ENCODE measurements at places on chromosomes 7 and 10.
A peak's percentile ranks its signal among the peaks of the same experiment; 100 is the strongest.

- DNase-seq = no peak
Measured at GRCh38 chr10:101859530-101859929, 15.9 kb upstream of the KCNIP2 start.

DNA sequence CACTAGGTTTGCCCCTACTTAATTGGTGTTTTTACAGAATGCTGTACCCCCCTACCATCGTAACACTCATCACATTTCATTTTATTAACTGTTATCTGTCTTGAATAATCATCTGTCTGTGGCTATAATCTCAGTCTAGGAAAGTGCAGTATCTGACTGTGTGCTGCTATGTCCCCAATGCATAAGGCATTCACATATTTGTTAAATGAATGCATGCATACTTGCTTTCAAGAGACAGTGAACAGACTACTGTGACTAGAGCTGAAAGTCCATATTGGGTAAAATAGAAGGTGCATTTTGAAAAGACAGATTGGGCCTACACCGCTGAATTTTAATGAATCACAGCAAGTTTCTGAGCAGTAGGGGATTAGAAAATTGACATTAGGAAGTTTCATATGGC lies 112.3 kb downstream of the ARHGAP12 start:
- peak; percentile 46 for DNase-seq

- no peak for DNase-seq
Measured at GRCh38 chr7:85475476-85475875, 288.6 kb upstream of the SEMA3D start.

GRCh38 chr7:138992052-138992531 lies 10.9 kb upstream of the KIAA1549 start:
- DNase-seq = peak; percentile 21

DNA sequence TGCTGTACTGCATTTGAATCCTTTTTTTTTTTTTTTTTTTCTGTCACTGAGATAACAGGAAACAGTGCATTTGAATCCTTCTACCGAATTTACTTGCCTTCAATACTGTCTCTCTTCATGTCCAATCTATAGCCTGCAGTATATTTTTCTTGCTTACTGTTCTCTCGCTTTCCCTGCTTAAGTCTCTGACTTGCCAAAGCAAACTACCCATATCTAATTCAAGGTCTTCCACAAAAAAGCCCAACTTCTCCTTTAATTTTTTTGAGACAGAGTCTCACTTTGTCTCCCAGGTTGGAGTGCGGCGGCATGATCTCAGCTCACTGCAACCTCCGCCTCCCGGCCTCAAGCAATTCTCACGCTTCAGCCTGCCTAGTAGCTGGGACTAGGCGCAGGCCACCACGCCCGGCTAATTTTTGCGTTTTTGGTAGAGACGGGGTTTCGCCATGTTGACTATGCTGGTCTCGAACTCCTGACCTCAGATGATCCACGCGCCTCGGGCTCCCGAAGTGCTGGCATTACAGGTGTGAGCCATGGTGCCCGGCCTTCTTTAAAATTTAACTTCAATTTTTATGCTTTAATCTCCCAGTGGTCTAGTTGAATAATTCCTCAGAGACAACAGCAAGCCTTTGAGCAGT lies 882 bp downstream of the PDCD11 start:
- no peak for DNase-seq

GRCh38 chr10:132521041-132521465 lies 16.5 kb upstream of the INPP5A start:
- no peak for DNase-seq

DNA sequence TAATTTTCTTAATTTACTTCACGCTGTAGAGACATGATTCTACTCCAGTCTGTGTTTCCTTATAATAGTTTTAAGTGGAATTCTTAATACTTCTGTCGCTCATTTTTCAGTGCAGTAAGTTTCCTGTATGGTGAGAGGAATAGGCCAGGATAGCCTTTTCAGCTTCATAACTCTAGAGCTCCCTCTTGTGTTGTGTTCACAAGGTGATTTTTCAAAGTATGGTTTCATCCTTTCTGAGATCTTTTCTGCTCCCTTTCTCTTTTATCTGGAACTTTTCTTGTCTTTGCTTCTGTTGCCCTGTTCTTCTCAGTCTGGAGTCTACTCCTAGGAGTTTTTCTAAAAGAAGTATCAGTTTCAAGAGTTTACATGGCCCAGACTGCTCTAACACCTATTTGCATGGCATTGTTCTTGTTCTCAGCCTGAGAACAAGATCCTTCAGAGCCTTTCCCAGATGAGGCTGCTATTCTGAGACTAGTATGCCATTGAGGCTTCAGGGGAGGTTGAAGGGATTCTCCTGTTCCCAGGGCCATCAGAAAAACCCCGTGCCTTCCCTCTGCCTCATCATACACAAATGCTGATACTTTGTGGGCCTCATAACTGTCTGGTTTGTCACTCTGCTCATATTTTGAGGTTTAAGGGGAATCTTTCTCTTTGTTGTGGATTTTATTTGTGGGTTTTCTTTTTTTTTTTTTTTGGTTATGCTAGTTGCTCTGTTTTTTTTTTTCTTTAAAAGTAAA lies 21.8 kb downstream of the NET1 start:
- DNase-seq = peak; percentile 41

GRCh38 chr7:93923942-93924341 lies 2.4 kb downstream of the GNG11 start:
- DNase-seq = no peak

- DNase-seq = no peak
Measured at GRCh38 chr7:154613811-154614210, 389.1 kb downstream of the PAXIP1 start.

DNA sequence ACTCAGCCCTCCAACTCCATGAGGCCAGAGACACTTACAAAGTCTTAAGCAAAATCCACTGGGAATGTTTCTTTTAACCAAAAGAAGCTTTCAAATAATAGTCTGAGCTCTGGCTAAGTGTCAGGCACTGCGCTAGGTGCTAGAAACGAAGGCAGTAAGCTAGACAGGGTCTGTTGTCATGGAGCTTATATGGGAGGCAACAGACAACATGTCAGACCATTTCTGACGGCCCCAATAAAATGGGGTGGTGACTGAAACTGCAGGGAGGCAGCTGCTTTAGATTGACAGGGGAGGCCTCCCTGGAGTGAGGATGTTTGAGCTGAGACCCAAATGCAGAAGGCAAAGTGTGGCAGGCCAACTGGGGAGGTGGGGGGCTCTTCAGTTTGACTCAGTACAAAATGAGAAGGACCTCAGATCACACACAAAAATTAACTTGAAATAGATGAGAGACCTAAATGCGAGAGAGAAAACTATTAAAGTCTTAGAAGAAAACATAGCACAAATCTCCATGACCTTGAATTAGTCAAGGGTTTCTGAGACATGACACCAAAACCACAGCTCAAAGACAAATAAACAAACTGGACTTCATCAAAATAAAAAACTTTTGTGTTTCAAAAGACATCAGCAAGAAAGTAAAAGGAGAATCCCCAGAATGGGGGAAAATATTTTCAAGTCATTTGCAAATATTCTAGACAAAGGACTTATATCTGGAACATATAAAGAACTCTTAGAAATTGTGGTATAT lies 40.6 kb downstream of the SH3PXD2A start:
- DNase-seq = no peak

DNA sequence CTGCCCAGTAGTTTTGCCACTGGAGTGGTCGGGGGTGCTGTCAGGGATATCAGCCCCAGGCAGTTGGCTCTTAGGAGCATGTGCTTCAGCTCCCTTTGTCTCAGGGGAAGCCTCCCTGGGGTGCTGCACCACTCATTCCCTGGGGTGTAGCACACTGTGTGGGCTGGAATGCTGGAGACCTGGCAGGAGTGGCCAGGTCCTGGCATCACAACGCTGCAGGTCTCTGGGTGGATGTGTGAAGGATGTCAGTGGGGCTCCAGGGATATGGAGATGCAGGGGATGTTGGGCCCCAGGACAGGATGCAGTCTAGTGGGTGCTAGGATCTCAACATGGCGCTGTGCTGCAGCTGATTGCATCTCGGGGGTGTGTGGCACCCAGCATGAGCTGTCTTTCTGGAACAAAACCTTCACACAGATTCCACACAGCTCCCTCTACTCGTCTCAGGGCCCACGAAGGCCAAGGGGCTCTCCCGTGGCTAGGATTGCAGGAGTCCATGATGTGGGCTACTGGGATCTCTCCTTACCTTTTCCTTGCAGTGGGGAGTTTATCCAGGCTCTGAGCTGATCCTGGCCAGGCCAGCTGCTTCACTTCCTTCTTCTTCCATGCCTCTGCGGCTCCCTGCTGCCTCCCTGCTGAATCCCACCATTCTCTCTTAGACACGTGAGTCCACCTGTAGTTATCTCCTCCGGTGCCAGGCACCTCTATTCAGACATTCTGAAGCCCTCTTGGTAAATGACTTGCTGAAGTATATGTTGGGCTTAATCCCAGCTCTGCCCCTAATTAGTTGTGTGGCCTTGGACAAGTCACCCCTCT lies 295.1 kb downstream of the RPS24 start:
- DNase-seq = no peak

DNA sequence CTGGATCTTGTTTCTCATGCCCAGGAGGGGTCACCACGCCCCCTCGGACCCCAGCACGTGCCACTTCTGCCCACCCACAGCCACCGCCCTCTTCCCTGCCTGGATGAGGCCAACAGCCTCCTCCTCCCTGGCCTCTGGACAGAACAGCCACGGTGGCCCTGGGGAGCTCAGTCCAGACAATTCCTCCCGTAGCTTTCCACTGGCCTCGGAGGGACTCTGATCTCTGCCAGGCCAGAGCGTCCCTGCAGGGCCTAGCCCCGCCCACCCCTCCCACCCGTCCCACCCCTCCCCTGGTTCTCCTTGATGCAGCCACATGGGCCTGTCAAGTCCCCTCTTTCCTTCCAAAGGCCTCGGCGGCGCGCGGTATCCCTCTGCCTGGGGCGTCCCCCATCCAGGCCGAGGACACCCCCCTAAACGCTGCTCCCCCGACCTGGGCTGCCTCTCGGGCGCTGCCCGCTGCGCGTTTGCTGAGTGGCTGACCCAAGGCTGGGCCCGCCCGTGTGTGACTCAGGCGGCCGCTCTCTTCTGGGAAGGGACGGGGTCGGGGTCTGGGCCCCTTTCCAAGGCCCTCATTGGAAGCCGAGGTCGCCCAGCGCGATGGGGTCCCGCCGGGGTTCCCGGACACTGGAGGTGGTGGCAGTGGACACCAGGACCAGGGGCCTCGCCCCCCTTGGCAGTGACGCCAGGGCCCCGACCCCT lies 557 bp downstream of the TMEM120A start:
- peak; percentile 90 for DNase-seq

DNA sequence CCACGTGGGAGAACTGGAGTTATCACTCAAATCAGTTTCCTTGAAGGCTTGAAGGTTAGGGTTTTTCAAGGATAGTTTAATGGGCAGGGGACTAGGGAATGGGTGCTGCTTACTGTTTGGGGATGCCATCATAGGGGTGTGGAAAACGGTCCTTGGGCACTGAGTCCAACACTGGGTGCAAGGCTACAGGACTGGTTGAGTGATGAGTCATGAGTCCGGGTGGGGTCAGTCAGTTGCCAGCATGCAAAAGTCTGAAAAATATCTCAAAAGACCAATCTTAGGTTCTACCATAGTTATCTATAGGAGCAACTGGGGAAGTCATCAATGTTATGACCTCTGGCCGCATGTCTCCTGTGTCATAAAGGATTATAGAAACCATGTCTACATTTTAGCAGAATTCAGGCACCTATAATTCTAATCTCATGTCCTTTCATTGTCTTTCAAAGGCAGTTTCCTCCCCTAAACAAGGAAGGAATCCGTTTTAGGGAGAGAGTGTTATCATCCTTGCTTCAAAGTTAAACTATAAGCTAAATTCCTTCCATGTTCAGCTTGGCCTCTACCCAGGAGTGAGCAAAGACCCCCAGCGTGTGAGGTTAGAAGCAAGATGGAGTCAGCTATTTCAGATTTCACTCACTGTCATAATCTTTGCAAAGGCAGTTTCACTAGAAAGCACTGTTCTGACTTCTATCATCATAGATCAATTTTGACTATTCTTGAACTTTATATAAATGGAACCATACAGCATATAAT lies 94.5 kb downstream of the COL26A1 start:
- DNase-seq = no peak

DNA sequence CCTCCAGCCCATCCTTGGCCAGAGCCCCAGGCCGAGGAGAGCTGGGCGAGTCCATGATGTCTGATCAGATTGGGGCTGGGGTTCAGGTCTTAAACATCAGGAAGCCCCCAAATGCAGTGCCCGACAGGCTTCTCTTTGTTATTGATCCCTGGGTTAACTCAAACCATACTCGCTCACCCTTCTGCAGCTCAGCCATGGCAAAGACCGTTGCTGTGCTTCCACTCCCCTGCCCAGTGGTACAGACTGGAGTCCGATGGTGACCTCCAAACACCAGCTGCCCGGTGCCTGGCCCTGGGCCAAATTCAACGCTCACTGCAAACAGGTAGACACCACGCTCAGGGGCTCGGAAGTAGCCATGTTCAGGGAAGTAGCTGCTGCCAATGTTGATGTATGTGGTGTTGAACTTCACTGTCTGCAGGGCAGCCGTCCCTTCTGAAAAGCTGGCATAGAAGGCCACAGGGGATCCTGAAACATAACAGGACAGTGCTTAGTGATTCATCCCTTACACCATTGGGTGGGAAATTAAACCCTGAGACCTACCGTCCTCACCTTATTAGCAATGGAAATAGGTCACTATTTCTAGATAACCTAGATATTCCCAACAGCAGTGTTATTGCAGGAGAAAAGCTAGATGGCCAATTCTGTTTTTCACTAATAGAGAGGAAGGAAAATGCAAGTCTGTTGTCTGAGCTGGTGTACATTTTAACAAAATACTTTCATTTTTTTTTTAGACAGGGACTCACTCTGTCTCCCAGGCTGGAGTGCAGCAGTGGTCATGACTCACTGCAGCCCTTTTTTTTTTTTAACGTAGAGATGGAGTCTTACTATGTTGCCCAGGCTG lies 20.5 kb downstream of the MMRN2 start:
- DNase-seq = no peak

GRCh38 chr10:621981-622740 lies 67.3 kb downstream of the DIP2C start:
- DNase-seq = no peak

GRCh38 chr7:4245866-4246470 lies 436.1 kb upstream of the FOXK1 start:
- no peak for DNase-seq

- peak; percentile 42 for DNase-seq
Measured at GRCh38 chr7:135169141-135169963, 1.2 kb downstream of the CYREN start.

DNA sequence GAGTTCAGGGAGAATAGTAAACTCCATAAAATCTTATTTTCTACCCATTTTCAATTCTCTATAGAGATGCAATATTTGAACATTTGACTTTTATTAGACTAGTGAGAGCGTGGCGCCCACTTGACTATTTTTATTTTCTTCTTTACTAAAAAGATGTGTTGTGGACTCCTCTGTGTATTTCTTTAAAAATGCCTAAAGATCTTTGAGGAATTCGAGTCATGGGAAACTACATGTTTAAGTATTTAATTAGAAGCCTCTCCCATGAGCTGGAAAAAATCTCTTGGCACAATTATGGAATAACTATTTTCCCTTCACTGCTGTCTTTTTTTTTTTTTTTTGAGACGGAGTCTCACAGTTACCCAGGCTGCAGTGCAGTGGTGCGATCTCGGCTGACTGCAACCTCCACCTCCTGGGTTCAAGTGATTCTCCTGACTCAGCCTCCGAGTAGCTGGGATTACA lies 124.2 kb downstream of the ARHGAP12 start:
- no peak for DNase-seq

GRCh38 chr7:124033095-124033806 lies 384 bp upstream of the TMEM229A start:
- peak; percentile 5 for DNase-seq

Measured in hepatic stellate cell (primary cell).